ENCODE measurements at places on chromosomes 4 and X.

- H3K27me3 ChIP-seq: no peaks in the 10 kb centered on the region
- H3K4me3 ChIP-seq: no peak overlapping the region
- no peak for DNase-seq
- H3K4me1 ChIP-seq: no peaks in the 10 kb centered on the region
- H3K27ac ChIP-seq: no peak overlapping the region
- H3K36me3 ChIP-seq: no peaks in the 10 kb centered on the region
Measured at GRCh38 chrX:31199840-31200114, 127.9 kb upstream of the FTHL17 start.

DNA sequence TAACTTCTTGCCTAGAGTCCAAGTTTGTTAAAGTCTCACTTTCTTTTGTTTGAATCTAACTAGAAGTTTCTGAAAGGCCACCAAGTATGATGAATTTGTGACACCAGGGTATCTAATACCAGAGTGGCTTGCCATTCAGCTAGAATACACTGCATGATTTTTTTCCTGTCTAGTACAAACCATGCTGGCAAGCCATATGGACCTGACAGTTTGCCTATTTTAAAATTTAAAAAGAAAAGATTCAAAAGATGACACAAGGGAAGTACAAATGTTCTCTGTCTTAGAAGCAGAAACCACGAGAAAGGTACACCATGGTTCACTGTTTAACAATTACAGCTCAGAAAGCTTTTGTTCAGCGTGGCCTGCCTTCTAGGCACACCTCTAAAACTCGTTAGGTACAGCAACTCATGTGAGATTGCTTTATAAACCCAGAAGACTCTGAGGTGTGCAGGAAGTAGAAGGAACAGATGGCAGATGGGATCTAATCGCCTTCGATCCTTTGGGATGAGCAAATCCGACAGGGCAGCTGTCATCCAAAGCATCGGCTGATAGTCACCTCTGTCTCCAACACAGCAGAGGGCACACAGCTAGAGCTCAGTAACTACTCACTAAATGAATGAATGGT lies 35.4 kb upstream of the CENPU start:
- no peak overlapping the region for H3K27ac ChIP-seq
- peaks cover 16% of the 10 kb centered on the region for H3K36me3 ChIP-seq
- H3K4me1 ChIP-seq: no peaks in the 10 kb centered on the region
- no peak for DNase-seq
- no peak overlapping the region for H3K4me3 ChIP-seq

- no peak overlapping the region for H3K4me3 ChIP-seq
- no peaks in the 10 kb centered on the region for H3K36me3 ChIP-seq
- no peaks in the 10 kb centered on the region for H3K27me3 ChIP-seq
- no peak overlapping the region for H3K27ac ChIP-seq
Measured at GRCh38 chrX:45715748-45716147, 515.1 kb upstream of the DIPK2B start.

- H3K27ac ChIP-seq: no peak overlapping the region
- H3K36me3 ChIP-seq: no peaks in the 10 kb centered on the region
- H3K4me3 ChIP-seq: no peak overlapping the region
- no peak for DNase-seq
- H3K27me3 ChIP-seq: no peaks in the 10 kb centered on the region
Measured at GRCh38 chr4:72011906-72012305, 19.9 kb upstream of the NPFFR2 start.

GRCh38 chr4:8891255-8891645 lies 19.6 kb upstream of the HMX1 start:
- no peaks in the 10 kb centered on the region for H3K36me3 ChIP-seq
- no peak overlapping the region for H3K27ac ChIP-seq
- peaks cover 82% of the 10 kb centered on the region for H3K27me3 ChIP-seq
- no peak for DNase-seq
- H3K4me3 ChIP-seq: no peak overlapping the region
